ENCODE measurements at places on chromosomes 4 and X. TPM values are rescaled to one million over a fixed set of nuclear protein-coding genes. Genes with fewer than 3 reads are reported as not detected.

The ALAS2 gene
- total RNA-seq: 4.7 TPM

The HMX1 gene
- 0.19 TPM for total RNA-seq

The MFAP3L gene
- 5.7 TPM for total RNA-seq

DNA sequence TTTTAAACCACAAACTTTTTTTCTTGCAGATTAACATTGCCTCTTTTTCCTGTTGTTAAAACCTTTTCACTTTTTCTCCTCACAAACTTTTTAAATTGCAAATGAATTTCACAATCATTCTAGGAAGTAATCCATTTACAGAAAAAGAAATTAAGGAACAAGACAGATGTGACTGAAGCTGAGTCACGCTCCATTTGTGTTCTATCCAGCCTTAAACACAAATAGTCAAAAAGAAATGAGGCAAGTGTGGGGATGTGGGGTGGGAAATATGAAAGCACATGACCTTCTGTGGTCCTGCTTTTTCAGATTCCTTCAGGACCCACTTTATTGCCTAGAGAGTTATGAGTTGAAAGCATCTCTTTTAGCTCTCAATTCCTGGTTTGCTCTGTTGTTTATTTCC lies 197.0 kb downstream of the ADGRL3 start:
- DNase-seq: no peak

DNA sequence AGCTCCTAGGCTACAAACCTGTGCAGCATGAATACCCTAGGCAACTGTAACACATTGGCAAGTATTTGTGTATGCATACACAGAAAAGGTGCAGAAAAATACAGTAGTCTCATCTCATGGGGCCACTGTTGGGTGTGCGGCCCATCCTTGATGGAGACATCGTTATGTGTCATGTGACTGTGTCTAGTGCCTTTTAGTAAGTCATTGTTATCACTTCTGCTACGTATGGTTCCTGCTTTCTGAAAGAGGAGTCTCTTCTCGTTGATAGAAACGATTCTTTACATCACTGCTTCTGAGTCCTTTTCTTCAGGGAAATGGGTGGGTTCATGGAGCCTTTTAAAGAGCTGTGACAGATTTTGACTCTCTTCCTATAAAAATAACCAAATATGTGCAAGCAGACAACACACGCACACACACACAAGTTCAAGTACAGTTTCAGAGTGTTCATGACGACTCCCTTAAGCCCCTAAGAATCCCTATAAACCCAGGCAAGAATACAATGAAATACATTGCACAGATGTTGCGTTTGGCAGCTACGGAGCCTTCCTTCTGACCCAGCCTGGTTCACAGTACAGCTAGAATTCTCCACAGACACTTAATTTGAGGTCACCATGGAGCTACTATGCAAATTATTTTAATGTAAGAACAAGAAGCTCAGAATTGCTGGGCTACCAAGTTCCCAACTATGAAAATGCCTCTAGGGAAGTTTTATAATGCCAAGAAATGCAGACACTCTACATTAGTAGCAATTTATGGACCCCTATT lies 10.2 kb upstream of the STK32B start:
- DNase-seq: no peak

DNA sequence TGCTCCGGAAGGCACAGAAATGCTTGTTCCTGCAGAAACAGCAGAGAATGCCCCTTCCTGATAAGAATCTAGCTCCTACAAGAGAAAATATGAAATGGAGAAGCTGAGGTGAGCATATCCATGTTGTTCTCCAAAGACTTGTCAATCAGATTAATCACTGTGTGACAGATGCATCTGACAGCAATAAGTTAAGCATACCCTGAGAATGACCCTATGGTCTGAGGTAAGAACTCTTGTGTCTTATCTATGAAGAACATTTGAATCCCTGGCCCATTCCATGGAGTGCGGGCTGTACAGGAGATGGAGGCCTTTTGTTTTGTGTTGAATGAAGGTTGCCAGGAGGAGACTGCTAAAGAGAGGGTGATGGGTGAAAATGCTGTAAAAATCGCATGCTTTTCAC lies 21.5 kb upstream of the ASB5 start:
- no peak for DNase-seq

DNA sequence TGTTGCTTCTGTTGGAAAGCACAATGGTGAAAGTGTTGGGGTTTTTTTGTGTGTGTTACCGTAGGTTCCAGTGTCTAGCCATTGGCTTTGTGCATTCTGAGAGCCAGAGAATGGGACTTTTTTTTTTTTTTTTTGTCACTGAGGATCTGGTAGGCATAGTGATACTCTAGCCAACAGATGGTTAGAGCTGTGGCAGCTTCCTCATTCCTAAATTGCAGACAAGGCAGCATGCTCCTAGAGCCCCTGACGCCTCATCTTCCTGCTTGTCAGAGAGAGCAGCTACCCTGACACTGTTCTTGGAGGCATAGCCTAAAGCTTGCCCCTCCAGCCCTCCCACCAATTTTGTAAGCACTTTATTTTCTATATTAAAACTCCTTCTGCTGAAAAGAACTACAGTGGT lies 27.0 kb downstream of the ARHGEF9 start:
- no peak for DNase-seq

- DNase-seq: no peak
Observed at GRCh38 chr4:184895012-184895695, 69.4 kb upstream of the ACSL1 start.

DNA sequence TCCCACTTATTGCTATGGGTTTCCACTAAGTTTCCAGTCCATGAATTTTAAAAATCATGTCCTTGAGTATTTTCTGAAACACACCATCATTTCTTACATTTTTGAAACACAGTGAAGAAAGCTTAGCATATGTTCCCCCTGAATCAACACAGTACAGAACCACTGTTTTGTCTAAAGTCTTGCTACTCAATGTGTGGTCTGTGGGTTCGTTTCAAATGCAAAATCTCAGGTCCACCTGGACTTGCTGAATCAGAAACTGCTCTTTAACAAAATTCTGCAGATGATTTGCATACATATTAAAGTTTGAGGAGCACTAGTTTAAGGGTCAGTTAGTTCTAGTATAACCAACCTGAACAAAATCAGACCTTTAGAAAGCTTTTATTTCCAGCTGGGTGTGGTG lies 60.4 kb downstream of the SUPT20HL2 start:
- no peak for DNase-seq

- DNase-seq: peak; percentile 91
Observed at GRCh38 chr4:8409264-8410065, 31.1 kb downstream of the ACOX3 start.

GRCh38 chr4:178633263-178633662 lies 1191.0 kb upstream of the AGA start:
- no peak for DNase-seq
